ENCODE measurements at places on chromosomes 5 and 9.

DNA sequence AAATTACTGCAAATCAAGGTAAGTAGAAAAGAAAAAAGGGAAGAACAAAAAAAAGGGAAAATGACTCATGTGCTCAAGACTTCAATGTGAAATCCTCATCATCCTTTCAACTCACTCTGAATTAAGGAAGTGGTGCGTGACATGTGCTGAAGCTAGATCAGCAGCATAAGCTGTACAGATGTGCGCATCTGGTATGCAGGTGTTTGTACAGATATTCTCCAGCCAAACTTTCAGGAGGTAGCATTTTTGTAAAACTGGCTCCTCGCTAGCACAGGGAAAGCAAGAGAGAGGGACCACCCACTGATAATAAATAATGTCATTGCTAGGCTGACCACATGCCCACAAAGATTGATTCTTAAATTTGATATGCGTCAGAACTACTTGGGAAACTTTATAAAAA is 253.9 kb upstream of the RGMB start:
- H3K4me1 ChIP-seq = no peaks in the 10 kb centered on the region
- H3K4me3 ChIP-seq = no peak overlapping the region
- peaks cover 2% of the 10 kb centered on the region for H3K27me3 ChIP-seq
- no peaks in the 10 kb centered on the region for H3K36me3 ChIP-seq
- no peak for DNase-seq

DNA sequence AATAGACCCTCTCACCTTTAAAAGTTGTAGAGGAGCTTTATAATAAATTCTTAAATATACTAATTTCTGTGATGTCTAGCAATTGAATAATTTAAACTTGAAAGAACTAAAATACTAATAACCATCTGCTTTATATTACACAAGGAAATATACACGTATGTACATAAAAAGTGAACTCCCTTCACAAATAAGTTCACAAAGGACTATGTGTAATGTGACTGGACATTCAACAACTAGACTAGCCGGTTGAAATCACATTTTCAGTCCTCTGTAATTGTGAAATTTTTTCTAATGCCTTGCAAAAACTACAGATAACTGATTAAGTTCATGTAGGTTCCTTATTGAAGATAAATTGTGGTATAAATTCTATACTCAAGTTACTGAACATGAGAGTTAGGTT is 11.6 kb downstream of the NSA2 start:
- H3K27ac ChIP-seq = no peak overlapping the region
- H3K27me3 ChIP-seq = no peaks in the 10 kb centered on the region
- DNase-seq = no peak
- no peaks in the 10 kb centered on the region for H3K4me1 ChIP-seq
- H3K4me3 ChIP-seq = no peak overlapping the region

GRCh38 chr9:124222918-124223720 is 34.6 kb upstream of the NEK6 start:
- H3K27ac ChIP-seq = no peak overlapping the region
- H3K36me3 ChIP-seq = no peaks in the 10 kb centered on the region
- no peak for DNase-seq
- H3K27me3 ChIP-seq = peaks cover 3% of the 10 kb centered on the region

DNA sequence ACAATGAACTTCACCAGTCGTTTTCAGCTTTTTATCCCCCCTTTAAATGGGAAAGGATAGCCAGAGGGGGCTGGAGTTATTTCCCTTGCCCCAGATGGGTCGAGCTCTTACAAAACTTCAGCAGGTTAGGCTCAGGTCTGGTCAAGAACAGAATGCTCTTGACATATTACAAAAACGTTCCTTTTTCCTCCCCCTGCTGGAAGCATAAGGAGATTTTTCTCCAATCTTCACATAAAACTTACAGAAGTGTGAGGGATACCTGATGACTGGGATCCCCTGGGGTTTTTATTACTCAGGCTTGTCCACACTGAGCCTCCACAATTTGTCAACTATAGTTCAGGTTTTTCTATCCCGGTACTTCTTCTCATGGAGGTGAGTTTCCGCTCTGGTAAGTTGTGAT is 60.8 kb downstream of the CSF2 start:
- no peak overlapping the region for H3K27ac ChIP-seq
- no peak overlapping the region for H3K4me3 ChIP-seq
- no peak for DNase-seq

- peaks cover 8% of the 10 kb centered on the region for H3K4me1 ChIP-seq
- H3K27ac ChIP-seq = no peak overlapping the region
- peaks cover 7% of the 10 kb centered on the region for H3K27me3 ChIP-seq
- no peaks in the 10 kb centered on the region for H3K36me3 ChIP-seq
Measured at GRCh38 chr9:99660191-99660636, 161.5 kb upstream of the NR4A3 start.

DNA sequence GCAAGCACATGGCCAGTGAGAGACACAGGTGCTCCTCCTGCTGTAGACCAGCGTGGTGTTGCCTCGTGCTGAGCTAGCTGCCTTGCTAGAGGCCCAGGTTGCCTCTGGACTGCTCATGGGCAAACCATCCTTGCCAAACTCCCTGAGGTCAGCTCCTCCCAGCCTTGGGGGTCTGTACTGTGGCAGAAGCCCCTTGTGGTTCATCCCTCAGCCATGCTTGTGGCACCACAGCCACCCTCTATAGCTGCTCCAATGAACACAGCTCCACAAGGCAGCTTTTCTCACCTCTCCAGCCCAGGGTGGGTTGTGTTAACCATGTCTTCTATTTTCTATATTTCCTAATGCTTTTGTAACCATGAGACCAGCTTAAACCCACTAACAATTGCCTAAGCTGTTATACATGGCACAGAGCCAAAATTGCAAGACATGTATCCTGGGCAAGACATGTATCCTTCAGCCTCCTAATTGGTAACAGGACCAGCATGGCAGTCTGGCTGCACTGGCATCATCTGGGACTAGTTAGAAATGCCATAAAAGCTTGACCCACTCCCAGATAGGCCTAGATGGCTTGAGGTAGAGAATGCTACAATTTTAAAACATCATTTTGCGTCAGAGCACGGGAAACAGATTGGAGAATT is 183.1 kb upstream of the S1PR3 start:
- no peak overlapping the region for H3K4me3 ChIP-seq
- H3K4me1 ChIP-seq = no peaks in the 10 kb centered on the region

DNA sequence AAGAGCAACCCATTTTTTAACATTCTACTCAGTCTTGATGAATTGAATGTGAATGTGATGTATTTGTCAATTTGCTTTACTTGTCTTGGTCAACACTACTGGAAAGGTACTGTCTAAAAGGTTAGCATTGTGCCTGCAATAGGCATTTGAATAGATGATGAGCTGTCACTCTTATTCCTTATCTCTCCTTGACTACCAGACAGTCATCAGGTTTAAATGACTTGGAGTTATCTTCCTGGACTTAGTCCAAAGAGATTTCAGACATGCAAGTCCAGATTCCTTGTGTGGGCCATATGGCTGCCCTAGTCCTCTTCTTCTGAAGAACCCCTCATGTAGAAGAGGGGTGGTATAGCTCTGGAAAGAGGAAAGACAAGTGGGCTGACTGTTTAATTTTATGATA is 4.8 kb downstream of the ARHGEF28 start:
- H3K27ac ChIP-seq = no peak overlapping the region
- no peaks in the 10 kb centered on the region for H3K36me3 ChIP-seq
- H3K27me3 ChIP-seq = peaks cover 52% of the 10 kb centered on the region
- no peaks in the 10 kb centered on the region for H3K4me1 ChIP-seq

- H3K36me3 ChIP-seq = peaks cover 2% of the 10 kb centered on the region
- no peak for DNase-seq
- H3K4me1 ChIP-seq = peaks cover 15% of the 10 kb centered on the region
Measured at GRCh38 chr5:16542236-16542635, 74.6 kb downstream of the RETREG1 start.

- DNase-seq = no peak
- H3K4me3 ChIP-seq = no peak overlapping the region
- no peak overlapping the region for H3K27ac ChIP-seq
Measured at GRCh38 chr5:2658881-2659470, 92.5 kb downstream of the IRX2 start.

DNA sequence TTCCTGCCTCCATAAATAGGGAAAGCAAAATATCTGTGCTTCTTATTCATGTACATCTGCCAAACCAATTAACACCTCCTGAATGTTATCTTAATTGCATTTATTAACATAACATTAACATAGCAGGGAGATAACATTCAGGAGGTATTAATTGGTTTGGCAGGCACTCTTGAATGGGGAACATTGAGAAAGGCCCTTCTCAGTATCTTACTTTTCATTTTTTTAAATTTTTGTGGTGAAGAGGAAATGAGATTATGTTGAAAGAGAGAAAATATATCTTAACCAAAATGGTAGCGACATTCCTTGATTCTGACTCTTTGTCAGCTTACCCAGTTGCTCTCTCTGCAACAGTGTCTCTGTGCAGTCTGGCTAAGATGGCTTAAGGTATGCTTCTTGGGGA is 100.4 kb upstream of the TLE1 start:
- no peaks in the 10 kb centered on the region for H3K4me1 ChIP-seq
- DNase-seq = no peak
- no peak overlapping the region for H3K27ac ChIP-seq
- H3K36me3 ChIP-seq = no peaks in the 10 kb centered on the region

DNA sequence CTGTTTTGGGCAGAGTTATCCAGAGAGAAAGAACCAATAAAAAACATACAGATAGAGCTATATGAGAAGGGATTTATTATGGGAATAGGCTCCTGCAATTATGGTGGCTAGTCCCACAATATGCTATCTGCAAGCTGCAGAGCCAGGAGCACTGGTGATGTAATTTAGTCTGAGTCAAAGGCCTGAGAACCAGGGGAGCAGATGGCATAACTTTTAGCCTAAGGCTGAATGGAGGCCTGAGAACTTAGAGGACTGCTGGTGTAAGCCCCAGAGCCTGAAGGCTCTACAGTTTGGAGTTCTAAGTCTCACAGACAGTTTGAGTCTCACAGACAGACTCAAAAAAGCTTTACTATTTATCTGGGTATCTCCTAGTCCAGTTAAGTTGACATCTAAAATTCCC is 263.8 kb downstream of the FBXL7 start:
- no peaks in the 10 kb centered on the region for H3K4me1 ChIP-seq
- no peaks in the 10 kb centered on the region for H3K36me3 ChIP-seq
- H3K27me3 ChIP-seq = no peaks in the 10 kb centered on the region
- H3K27ac ChIP-seq = no peak overlapping the region
- DNase-seq = no peak

- H3K27me3 ChIP-seq = peaks cover 36% of the 10 kb centered on the region
- peaks cover 10% of the 10 kb centered on the region for H3K36me3 ChIP-seq
- H3K27ac ChIP-seq = no peak overlapping the region
- no peak for DNase-seq
- peaks cover 6% of the 10 kb centered on the region for H3K4me1 ChIP-seq
Measured at GRCh38 chr5:132142459-132142858, 68.9 kb downstream of the CSF2 start.

DNA sequence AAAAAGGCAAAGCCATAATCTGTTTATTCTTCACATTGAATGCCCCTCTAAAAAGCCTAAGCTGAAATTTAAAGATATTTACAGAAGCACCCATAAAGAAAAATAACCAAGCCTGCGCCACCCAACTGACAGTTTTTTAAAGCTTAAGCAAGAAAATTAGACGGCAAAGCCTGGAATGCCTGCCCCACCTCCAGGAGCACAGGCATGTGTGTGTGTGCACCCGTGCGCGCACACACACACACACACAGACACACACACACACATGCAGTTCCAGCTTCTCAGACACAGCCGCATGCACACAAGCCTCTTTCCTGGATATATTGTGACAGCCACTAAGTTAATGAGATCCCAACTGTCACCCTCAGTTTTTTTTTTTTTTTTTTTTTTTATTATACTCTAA is 88.2 kb downstream of the FRMD3 start:
- DNase-seq = no peak
- no peak overlapping the region for H3K4me3 ChIP-seq
- no peak overlapping the region for H3K27ac ChIP-seq
- H3K4me1 ChIP-seq = no peaks in the 10 kb centered on the region
- no peaks in the 10 kb centered on the region for H3K27me3 ChIP-seq
- no peaks in the 10 kb centered on the region for H3K36me3 ChIP-seq

DNA sequence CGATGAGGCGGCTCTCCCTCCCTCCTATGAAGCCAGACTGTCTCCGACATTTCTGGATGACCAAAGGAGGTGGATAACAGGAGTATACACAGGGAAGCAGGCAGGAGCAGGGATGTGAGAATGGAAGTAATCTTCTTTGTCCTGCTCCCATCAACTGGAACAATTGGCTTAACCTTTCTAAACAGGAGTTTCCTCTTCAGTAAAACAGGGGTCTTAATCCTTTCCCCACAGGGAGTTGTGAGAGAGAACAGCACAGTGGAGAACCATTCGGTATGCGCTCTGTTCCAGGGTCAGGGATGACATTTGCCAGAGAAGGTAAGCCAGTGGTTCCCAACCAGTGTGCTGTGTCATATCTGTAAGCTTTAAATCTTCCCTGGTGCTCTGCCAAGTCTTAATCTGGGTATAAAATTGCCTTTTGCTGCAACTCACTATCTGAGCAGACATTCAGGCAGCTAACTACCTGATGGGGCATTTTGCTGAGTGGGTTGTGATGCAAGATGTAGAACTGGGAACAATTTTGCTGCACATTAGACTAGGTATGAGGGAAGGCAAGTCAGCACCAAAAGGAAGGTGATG is 294.8 kb upstream of the KIF2A start:
- H3K27ac ChIP-seq = no peak overlapping the region
- no peaks in the 10 kb centered on the region for H3K36me3 ChIP-seq
- DNase-seq = no peak
- H3K27me3 ChIP-seq = no peaks in the 10 kb centered on the region

GRCh38 chr5:177366528-177367322 is 9.0 kb downstream of the RGS14 start:
- DNase-seq = no peak
- no peaks in the 10 kb centered on the region for H3K27me3 ChIP-seq
- H3K4me1 ChIP-seq = peaks cover 46% of the 10 kb centered on the region
- no peak overlapping the region for H3K27ac ChIP-seq

GRCh38 chr9:100554935-100555401 is 22.9 kb upstream of the CAVIN4 start:
- H3K4me3 ChIP-seq = no peak overlapping the region
- peaks cover 2% of the 10 kb centered on the region for H3K27me3 ChIP-seq
- no peak overlapping the region for H3K27ac ChIP-seq
- H3K4me1 ChIP-seq = no peaks in the 10 kb centered on the region

GRCh38 chr9:9079473-9079872 is 1279.9 kb upstream of the DMAC1 start:
- H3K36me3 ChIP-seq = no peaks in the 10 kb centered on the region
- DNase-seq = no peak
- H3K4me1 ChIP-seq = no peaks in the 10 kb centered on the region

DNA sequence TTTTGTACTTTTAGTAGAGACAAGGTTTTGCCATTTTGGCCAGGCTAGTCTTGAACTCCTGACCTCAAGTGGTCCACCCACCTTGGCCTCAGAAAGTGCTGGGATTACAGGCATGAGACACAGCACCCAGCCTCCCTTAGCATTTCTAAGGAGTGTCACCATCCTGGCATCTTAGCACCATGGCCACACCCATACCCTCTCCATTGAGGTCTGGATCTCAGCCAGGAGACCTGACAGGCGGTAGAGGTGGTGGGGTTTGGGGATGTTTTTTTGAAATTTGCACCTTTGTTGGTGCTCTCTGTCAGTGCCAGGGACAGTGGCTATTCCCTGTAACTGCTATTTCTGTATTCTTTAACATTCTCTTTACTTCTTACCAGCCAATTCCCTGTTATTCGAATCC is 72.5 kb downstream of the TRIM36 start:
- no peaks in the 10 kb centered on the region for H3K4me1 ChIP-seq
- no peak overlapping the region for H3K4me3 ChIP-seq
- peaks cover 19% of the 10 kb centered on the region for H3K27me3 ChIP-seq
- H3K36me3 ChIP-seq = no peaks in the 10 kb centered on the region
- H3K27ac ChIP-seq = no peak overlapping the region

- peaks cover 10% of the 10 kb centered on the region for H3K36me3 ChIP-seq
- H3K4me3 ChIP-seq = no peak overlapping the region
- no peak for DNase-seq
Measured at GRCh38 chr5:59130431-59130830, 547.6 kb downstream of the RAB3C start.

Measured in T-helper 2 cell treated with Interferon-gamma antibody and Interleukin-4, amounts not matched to agents 5 μg/mL and 100 μg/mL, for 36 hours (primary cell).